Stimulated activated CD4-positive, alpha-beta T cell treated with anti-CD3 and anti-CD28 coated beads, Interleukin-1b, Interleukin-23, amount 100 ng/mL, for 4 hours (primary cell): ENCODE measurements at places on chromosomes 3 and 15.

GRCh38 chr15:72155003-72155621, 36.9 kb downstream of the SENP8 start:
- DNase-seq = no peak

DNA sequence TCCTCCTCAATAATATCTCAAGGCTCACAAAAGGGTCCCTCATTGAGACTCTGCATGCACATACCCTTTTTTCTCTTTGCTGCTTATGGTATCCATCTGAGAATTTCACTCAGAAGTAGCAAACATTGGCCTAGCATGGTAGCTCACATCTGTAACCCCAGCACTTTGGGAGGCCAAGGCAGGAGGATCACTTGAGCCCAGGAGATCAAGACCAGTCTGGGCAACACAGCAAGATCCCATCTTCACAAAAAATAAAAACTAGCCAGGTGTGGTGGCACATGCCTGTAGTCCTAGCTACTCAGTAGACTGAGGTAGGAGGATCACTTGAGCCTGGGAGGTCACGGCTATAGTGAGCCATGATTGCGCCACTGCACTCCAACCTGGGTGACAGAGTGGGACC, 11.7 kb downstream of the LRIG1 start:
- no peak for DNase-seq

DNA sequence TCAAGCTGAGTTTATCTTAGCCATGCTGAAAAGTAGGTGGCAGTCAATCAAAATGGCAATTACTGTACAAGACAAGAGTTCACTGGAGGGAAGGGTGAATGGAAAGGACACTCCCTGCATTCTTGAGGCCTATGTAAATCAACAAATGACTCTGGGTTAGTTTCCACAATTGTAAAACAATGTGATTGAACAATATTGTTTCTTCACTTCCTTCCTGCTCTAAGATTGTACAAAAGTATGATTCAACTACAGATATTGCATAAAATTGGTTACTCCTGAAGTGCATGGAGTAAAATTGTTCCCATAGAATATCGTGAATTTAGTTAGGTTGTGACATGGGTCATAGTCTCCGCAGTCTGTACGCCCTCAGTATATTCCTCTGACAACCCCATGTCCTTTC, 277.6 kb downstream of the LPP start:
- DNase-seq = no peak

DNA sequence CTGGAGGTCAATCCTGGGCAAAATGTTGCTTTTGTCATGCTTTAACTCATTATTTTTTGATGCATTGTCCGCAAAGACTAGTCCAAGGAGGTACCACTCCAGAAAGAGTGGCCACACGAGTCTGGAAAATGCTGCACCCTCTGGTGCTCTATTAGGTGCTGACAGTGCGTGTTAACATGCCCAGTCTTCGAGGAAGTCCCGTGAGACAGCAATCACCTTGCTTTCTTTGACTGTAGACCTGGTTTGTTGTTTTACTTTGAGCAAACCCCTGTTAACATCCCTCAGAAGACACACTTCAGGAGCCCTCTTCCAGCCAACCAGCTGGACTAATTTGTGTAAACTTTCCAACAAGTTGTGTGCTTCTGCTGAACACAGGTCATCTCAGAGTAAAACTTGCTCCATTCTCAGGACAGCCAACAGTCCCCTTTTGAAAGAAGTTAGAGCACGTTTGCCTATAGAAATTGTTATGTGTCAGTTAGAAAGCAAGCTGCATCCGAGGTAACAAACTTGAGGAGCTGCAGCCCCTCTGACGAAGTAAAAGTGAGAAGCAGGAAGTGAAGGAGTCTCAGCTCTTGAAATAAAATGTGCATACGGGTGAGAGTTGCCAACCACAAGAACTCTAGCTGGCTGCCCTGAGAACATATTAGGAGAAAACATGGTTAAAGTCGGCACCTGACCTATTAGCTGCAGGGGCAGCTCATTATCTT, 205.0 kb downstream of the LPP start:
- DNase-seq = no peak
